ENCODE measurements at places on chromosomes 7 and 10.

DNA sequence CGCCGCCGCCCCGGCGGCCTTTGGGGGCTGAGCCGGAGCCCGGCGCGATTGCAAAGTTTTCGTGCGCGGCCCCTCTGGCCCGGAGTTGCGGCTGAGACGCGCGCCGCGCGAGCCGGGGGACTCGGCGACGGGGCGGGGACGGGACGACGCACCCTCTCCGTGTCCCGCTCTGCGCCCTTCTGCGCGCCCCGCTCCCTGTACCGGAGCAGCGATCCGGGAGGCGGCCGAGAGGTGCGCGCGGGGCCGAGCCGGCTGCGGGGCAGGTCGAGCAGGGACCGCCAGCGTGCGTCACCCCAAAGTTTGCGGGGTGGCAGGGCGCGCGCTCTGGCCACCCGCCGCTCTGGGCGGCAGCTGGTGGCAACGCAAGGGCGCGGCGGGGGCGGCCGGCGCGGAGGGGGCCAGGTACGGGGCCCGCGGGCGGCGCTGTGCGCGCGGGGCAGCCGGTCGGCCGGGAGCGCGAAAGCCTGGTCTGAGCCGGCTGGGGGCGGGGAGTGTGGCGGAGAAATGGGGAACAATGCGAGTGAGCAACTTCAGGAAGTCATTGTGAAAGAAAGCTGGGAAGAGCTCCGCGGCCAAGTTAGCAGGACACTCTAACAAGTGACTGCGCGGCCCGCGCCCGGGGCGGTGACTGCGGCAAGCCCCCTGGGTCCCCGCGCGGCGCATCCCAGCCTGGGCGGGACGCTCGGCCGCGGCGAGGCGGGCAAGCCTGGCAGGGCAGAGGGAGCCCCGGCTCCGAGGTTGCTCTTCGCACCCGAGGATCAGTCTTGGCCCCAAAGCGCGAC lies at the start of gene IKZF1:
IKZF1 (plus strand) TSS at position 588 of the 782 bp plus-strand sequence. CDS start 14,346 bp downstream, outside the sequence.
- DNase-seq, result no peak

- DNase-seq, result peak; percentile 17
Observed at GRCh38 chr10:86254081-86254480, 112.5 kb downstream of the GRID1 start.

DNA sequence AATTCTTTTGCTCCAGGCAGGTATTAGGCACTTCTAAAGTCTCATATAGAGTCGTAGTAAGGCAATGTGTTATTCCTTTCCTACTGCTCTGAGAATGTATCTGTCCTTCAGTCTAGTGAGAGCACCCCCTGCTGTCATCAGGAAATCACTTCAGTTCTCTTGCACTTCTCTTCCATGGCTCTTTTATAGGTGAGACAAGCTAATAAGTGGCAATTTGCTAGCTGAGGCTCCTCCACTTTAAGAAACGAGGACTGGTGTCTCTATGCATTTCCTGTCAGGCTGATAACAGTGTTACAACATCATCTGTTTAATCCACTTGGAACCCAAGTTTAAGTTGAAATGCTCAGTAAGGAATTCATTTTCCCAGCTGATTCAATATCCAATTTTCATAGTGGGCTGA lies 350.6 kb downstream of the TFEC start:
- DNase-seq, result no peak

DNA sequence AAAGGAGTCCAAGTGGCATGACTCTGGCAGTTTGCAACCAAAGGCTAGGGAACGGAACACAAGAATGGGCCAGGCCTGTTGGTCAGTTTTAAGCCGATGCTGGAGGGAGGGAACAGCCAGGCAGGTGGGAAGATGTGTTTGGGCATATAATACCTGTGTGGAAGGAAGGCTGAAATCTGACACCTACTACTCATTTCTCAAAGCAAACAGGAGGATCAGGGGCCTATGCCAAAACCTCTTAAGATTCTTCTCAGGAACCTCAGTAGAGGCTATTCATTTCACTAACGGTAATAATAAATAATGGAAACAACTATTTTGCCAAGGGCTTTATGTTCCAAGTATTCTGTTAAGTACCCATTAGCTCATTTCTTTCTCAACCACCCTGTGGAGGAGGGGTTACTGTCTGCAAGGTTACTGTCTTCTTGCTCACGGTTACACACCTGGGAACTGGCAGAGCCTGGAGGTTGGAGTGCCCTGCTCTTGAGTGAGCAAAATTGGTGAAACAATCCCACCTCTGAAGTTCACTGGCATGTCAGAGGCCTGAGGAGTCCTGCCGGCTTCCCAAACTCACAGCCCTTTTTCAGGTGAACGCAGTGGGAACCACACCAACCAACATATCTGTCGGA lies 35.5 kb downstream of the GOT1 start:
- DNase-seq, result no peak

DNA sequence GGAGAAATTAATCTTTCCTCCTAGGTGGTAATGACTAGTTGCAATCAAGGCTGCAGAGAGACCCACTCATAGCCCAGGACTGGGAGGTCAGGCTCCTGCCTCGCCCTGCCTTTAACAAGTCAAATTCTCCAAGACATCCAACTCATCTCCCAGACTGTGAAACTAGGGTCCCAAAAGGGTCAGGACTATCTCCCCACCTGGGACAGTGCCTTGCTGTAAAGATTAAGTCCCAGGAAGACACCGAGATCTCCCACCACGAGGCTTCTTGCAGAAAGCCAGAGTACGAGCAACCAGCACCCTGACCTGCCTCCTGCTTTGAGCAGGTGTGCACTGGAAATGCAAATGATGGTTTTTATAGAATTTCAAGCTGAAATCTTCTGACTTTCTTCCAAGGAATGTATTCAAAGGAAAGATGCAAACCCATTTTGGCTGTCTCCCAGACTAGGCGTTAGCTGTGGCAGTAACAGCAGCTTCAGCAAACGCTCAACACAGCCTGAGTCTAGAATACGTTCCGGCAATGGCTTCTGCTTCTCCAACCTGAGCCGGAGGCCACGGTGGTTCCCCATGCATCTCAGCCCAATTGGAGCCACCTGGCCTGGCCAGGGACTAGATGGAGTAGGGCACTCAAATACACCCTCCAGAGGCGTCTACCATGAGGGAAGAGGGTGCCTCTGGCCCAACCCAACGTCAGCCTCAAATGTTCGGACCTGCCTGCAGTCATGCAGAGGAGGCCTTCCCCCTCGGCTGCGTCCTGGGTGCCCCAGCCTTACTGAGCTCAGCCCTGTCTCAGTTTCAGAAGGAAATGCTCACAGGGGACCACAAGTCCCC lies 170.4 kb downstream of the PRKAG2 start:
- DNase-seq, result no peak

- no peak for DNase-seq
Observed at GRCh38 chr7:11607686-11608085, 224.3 kb downstream of the THSD7A start.

- no peak for DNase-seq
Observed at GRCh38 chr7:28407651-28408050, 4.7 kb upstream of the CREB5 start.

DNA sequence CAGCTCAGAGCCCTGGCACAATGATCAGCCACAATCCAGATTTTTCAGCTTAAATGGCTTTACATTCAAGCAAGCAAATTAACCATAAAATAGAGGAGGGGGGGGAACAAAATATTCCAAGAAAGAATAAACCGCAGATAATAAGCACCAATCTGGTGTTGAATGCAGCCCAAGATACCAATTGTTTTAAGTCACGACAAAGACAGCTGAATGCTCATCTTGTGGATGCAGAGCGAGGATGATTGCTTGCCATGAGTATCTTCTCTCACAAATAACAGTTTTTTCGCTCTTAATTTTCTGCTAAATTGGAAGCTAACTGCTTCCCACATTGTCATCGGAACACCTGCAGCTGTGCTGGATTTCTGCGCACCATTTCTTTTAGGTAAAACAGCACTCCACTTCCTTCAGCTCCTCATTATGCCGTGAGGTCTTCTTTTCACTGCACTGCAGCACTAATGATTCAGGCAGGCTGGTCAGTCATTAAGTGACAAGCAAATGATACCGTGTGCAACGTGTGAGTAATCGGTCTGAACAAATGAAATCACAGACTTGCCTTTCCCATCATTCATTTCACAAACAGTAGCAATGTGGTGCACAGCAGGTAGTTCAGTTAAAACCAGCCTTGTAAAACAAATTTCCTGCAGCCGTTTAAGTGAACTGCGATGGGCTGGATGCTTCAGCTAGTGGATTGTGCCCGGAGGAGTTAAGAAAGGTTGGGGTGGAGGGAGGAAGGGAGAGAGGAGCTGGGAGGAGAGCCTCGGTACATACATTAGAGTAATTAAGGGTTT lies 106.4 kb upstream of the CDCA7L start:
- DNase-seq, result no peak

DNA sequence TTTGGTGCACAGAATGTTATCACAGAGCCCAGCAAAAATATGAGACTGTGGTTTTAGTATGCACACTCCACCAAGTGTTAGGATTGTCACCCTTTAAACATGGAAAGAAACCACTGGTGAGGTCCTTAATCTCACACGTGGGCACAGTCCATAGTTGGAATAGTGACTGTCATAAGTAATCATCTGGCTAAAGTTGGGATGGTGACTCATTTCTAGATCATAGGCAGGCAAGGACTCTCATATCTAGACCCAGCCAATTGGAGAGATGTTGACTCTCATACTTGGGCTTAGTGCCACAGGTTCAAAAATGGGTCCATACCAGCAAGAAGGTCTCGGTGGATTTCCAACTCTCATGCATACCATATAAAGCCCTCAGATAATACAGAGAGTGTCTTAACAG lies 39.6 kb upstream of the ZNF680 start:
- no peak for DNase-seq

- DNase-seq, result no peak
Observed at GRCh38 chr7:56493196-56493595, 377.0 kb upstream of the NUPR2 start.

DNA sequence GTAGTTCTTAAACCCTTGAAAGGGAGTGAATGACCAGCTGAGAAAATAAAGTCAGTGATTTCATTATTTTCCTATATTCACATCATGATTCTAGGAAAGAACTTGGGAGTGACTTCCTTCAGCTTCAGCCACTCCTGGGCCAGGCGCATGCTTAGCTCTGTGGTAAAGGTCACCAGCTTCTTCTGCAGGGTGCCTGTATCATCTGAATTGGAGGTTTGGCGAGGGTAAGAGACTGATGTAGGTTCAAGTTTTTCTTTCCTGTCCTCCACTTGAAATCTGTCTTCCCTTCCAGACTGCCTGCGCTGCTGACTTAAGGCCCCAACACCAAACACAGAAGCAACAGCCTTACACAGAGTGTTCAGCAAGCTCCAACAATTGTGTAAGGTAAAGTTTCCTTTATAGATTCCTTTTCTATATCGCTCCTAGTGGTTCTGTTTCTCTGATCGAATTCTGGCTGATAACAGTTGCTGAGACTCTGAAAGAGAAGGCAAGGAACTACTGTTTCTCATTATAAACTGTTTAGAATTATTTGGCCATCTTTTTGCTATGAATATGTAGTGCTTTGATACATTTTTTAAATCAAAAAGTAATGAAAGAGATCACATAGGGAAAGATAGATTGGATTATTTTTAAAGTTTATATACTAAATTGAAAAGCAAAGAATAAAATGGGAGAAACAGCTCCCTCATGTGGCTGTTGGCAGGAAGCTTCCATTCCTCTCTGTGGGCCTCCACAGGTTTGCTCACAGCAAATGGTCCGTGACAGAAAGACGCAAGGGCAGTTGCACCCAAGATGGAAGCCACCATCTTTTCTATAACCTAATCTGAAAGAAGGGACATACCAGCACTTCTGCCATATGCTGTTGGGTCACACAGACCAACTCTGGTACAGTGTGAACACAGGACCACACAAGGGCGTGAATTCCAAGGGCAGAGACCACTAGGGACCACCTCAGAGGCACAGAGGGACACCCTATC lies 14.0 kb downstream of the GATAD1 start:
- no peak for DNase-seq

GRCh38 chr10:55091691-55092328 lies 290.8 kb upstream of the PCDH15 start:
- DNase-seq, result no peak

GRCh38 chr10:72802763-72803505 lies 90.6 kb upstream of the OIT3 start:
- DNase-seq, result no peak

DNA sequence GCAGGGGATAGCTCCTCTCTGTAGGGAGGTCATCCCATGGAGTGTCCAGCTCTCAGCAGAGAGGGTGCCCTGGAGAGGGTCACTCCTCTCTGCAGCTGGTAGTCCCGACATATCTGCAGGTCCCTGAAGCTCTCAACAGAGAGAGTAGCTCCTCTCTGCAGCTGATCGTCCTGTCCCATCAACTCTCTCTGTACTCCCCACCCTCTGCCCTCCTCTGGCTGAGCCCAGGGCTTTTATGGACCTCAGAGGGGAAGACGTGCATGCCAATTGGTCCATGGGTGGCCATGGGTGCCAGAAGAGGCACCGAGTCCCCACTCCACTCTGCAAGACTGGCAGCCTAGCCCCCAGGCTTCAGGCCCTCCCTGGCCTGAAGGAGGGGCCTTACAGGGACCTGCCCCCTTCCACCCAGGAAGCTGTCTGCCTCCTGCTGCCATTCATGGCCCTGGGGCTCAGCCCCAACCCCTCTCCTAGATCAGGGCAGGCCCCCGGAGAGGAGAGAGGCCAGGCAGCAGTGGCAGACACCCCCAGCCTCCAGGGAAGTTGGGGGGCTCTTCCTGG lies 9.0 kb upstream of the BLVRA start:
- DNase-seq, result no peak

GRCh38 chr7:85215098-85215497 lies 28.2 kb upstream of the SEMA3D start:
- no peak for DNase-seq

DNA sequence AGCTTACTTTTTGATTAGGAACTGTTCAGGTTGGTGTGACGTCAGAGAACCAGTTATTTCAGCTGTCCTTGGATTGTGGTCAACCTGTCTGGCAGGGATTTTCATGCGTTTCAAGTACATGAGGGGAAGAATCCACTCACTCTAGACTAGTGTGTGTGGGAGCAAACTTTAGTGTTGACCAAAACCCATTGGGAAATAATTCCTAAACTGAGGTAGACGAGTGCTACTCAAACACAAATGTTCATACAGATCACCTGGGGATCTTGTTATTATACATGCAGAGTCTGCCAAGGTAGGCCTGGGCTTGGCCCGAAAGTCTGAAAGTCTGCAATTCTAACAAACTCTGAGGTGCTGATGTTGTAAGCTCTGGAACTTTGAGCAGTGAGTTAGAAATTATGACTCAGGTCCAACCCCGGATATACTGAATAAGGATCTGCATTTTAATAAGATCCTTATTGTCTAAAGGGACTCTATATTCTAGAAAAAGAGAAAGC lies 111.1 kb upstream of the CREB5 start:
- no peak for DNase-seq

DNA sequence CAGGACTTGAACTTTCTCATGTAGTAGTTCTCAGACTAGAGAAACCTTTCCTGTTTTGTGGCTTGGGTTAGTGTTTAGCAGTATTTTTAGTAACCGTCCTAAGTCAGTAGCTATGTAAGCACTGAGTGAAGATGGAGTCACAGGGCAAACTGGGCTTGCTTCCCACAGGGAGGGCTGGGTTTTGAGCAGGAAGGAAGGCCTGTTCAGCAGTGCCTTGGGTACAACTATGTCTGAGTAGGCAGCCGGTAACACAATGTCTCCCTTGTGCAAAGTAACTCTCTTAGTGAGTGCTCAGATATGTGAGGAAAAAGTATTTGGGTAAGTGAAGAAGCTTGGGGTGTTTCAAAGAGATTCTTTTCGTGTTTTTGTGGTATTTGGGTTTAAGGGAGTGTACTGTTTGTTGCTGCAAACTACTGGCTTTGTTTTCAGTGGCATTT lies 96.4 kb downstream of the CCSER2 start:
- DNase-seq, result peak; percentile 88

- DNase-seq, result no peak
Observed at GRCh38 chr7:153399554-153399940, 640.0 kb downstream of the ACTR3B start.

Data from coronary artery (tissue), 2 donors.